Hematopoietic multipotent progenitor cell treated with erythropoietin and hydrocortisone succinate and interleukin-3 and kit ligand, for 17 days (in vitro differentiated cells): ENCODE measurements at places on chromosomes 13 and 19.
A peak's percentile ranks its signal among the peaks of the same experiment; 100 is the strongest.

GRCh38 chr19:17703824-17704463, 15.3 kb upstream of the MAP1S start:
- peak; percentile 51 for DNase-seq

DNA sequence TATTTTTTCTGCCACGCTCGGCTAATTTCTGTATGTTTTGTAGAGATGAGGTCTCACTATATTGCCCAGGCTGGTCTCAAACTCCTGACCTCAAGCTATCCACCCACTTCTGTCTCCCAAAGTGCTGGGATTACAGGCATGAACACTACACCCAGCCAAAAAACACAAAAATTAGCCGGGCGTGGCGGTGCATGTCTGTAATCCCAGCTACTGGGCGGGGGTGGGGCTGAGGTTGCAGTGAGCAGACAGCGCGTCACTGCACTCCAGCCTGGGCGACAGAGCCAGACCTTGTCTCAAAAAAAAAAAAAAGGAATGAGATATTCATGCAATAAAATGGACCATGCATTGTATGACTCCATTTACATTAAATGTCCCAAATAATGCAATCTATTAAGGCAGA, 32.2 kb downstream of the VASP start:
- no peak for DNase-seq

DNA sequence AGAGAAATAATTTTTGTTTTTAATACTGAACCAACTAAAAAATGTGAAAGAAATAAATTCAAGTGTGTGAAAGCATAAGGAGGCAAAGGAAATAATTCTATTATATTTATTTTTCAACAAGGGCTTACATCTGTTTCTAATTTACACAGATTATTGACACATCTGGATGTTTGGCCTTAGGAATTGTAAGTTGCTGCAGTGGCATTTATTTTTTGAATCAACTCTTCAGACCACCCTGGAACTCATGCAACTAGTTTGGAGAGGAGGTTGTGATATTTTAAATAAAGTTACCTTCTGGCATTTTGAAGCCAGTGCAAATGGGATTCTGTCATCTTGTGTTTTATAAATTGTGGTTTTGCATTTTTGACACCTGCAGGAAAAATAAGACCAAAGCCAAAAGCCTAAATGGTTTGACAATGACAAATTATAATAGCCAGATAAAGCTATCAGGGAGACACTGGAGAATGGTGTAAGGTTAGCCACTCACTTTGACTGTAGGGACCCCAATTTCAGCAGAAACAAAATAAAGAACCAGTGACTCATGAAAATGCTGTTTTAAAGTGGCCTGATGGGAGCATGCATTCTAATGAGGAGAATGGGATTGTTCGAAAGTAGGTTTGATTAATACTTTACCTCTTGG, 192.9 kb downstream of the KLF5 start:
- DNase-seq, result no peak

GRCh38 chr13:78576261-78576660, 27.1 kb downstream of the POU4F1 start:
- DNase-seq, result no peak

DNA sequence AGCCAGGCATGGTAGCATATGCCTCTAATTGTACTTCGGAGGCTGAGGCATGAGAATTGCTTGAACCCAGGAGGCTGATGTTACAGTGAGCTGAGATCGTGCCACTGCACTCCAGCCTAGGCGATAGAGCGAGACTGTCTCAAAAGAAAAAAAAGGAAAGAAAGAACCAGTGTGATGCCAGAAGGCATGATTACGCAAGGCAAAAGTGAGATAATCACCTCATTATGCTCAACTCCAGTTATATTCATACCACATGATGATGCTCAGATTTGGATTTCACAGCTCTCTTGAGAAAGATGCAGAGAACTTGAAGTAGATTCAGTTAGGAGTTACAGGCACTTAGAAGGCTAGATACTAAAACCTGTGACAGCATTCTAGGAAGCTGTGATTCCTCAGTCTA, 21.8 kb downstream of the RCBTB1 start:
- no peak for DNase-seq

GRCh38 chr13:27783111-27783510, 9.2 kb upstream of the GSX1 start:
- DNase-seq, result no peak
